ENCODE measurements at places on chromosomes 1 and 21.

GRCh38 chr1:187943606-187944403 is 1115.1 kb downstream of the PLA2G4A start:
- DNase-seq, result no peak

GRCh38 chr1:224726441-224727182 is 110.5 kb downstream of the CNIH3 start:
- DNase-seq, result peak; percentile 96

DNA sequence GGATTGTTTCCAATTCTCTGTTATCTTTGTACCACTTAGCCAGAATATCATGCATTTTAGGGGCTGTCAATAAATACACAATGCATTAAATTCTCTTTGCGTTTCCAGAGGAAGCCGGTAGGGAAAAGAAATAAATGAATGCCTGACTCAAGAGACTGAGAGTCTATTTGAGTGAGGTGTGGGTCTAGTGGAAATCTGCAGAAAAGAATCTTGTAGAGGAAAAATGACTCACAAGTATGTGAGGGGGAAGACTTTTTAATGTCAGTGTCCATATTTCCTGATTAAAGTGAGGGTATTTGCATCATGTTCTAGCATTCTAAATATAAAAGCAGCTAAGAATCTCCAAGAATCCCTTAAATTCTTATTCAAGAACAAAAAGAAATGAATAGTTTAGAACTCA is 271.1 kb downstream of the PTPRC start:
- DNase-seq, result no peak

GRCh38 chr1:234231061-234231892 is 142.0 kb upstream of the COA6 start:
- DNase-seq, result no peak

DNA sequence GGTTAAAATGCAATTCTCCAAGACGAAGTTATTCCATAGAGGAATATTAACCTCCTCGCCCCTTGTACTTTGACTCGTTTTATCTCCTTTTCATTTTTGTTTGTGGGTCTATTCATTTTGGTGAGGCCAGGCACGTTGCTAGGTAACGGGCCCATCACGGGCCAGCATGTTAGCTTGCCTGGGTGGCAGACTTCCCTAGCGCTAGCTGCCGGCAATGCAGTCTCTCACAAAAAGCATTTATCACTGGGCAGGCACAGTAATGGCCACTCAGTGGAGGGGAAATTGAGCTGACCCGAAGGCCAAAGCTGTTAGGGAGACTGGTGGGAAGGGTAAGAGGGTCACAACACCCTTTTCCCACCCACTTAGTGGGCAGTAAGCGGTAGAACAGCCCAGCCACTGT is 234.4 kb upstream of the FOXD3 start:
- no peak for DNase-seq

DNA sequence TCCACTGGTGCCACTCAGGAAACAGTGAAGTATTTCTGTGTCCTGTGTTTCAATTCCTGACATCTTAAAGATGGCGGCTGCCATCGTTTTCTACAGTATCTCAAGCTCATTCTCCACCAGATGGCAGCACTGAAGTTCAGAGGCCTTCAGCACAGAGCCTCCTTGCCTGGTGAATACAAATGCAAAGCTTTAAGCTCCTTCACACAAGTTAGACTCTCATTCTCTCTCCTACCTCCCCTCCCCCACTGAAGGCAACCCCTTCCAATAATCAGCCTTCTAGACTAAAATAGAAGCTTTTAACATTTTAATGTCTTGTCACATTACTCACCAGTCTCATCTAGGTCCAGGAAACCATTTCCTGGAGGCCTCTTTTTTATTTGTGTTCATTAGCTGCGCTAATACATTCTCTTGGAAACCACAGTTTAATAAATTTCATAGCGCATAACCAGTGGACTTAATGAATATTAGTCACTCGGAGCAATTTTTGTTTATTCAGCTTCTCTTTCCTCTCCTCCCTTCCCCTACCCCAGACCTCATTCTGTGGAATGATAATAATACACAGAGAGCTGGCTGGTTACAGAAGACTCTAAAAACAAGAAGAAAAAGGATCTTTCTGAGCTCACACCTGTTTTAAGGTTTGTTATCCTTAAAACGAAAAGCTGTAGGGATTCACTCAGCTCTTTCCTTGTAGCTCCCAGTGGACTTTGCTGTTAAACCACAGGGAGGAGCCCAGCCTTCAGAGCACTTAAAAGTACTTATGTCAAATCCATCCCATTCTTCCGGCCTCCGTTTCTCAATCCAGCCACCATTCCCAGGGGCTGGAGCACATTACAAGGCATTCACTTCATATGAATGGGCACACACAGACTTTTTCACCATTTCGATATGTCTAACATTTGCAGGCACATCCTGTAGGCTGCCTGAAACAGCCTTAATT is 384.9 kb downstream of the HLX start:
- DNase-seq, result peak; percentile 92

DNA sequence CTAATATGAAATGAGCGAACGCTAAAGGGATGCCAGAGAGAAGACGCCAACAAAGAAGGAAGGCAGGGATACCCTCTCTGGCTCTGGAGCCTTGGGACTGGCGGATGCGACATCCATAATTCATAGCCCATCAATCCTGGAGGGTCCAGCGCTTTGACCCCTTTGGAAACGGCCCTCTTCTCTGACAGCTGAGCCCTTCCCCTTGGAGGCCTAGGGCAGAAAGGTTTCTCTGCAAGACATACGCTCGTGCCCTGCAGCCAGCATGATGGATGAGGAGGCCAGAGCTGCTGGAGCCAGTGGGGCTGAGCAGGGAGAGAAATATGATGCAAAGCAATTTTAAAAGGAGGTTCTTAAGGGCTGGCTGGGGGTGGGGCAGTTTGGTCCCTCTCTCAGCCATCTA is 22.2 kb downstream of the OPTC start:
- no peak for DNase-seq

GRCh38 chr21:17903029-17903806 is 84.1 kb upstream of the C21orf91 start:
- DNase-seq, result no peak

GRCh38 chr1:204645666-204646065 is 39.9 kb downstream of the LRRN2 start:
- no peak for DNase-seq

- no peak for DNase-seq
These were observed 1284.7 kb downstream of the BRINP3 start for GRCh38 chr1:189192741-189193520.

GRCh38 chr1:183090391-183091006 is 67.3 kb downstream of the LAMC1 start:
- peak; percentile 80 for DNase-seq

All from fibroblast of the conjunctiva (primary cell).